A549 treated with GW870086 at 1 μM for 4 hours (cell line): ENCODE measurements at places on chromosomes 6 and 20. TPM values are rescaled to one million over a fixed set of nuclear protein-coding genes. Genes with fewer than 3 reads are reported as not detected.

Gene TTPAL
- total RNA-seq = 11.3 to 18.0 TPM (median 14.1 TPM) in 5 replicates

Gene SEMG1
- not detected in 5 replicates for total RNA-seq

Gene CASS4
- total RNA-seq = 0.05 TPM in 1 of 5 replicates, not detected in the others

Gene RNF39
- total RNA-seq = not detected in 5 replicates

Gene SLC22A23
- 8.1 to 12.0 TPM (median 10.2 TPM) in 5 replicates for total RNA-seq

Gene HACE1
- total RNA-seq = 1.8 to 2.9 TPM (median 2.8 TPM) in 5 replicates

Gene SYTL3
- total RNA-seq = 1.1 to 1.5 TPM (median 1.3 TPM) in 5 replicates

Gene THBD
- total RNA-seq = 47.1 to 57.7 TPM (median 50.6 TPM) in 5 replicates

Gene KCNK17
- not detected in 5 replicates for total RNA-seq

Gene LAMA2
- total RNA-seq = 0.31 to 1.2 TPM (median 0.41 TPM) in 5 replicates

Gene GGTLC1
- total RNA-seq = not detected in 5 replicates

Gene RTEL1
- total RNA-seq = 4.5 to 8.8 TPM (median 7.1 TPM) in 5 replicates

Gene SYCP2L
- total RNA-seq = 2.0 to 3.3 TPM (median 2.4 TPM) in 5 replicates

Gene FRK
- total RNA-seq = 1.5 to 2.4 TPM (median 2.3 TPM) in 5 replicates

Gene TRDN
- not detected in 5 replicates for total RNA-seq

Gene CALHM4
- total RNA-seq = not detected in 5 replicates

Gene RNF217
- total RNA-seq = 3.9 to 8.9 TPM (median 7.9 TPM) in 5 replicates

Gene LGSN
- total RNA-seq = 2.0 to 2.8 TPM (median 2.7 TPM) in 5 replicates

Gene HLA-DQA2
- not detected in 5 replicates for total RNA-seq

Gene FAM110A
- total RNA-seq = 6.9 to 10.9 TPM (median 10.1 TPM) in 5 replicates

Gene SNAP91
- total RNA-seq = 0.10 to 0.30 TPM (median 0.20 TPM) in 4 of 5 replicates, not detected in the other
